Activated CD4-positive, CD25-positive, alpha-beta regulatory T cell (primary cell): ENCODE measurements at places on chromosomes 2 and 18.

DNA sequence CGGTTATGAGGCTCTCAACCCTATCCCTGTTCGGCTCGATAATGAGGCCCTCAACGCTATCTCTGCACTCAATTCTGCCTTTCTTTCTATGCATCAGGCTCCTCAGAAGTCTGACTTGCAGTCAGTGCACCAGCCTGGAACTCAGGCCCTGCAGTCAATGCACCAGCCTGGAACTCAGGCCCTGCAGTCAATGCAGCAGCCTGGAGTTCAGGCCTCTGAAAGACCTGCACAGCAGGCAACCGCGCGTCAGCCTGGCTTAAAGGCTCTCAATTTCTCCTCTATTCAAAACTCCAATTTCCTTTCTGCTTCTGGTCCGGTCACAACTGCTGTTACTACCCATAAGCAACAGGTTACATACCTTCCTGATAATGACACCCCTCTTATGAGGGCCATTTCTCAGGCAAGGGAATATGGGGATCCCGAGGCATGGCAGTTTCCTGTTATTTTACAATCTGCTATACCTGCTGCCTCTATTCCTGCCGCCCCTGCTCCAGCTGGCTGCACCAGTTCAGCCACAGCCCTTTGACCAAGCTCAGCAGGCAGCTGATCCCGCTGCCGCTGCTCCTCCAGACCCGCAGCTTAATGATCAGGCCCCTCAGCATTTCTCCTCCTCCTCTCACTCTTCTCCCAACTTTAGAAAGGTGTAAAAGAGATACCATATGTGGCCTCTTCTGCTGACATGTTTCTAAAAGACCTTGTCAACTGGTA, 933.6 kb upstream of the FANCL start:
- DNase-seq: no peak

DNA sequence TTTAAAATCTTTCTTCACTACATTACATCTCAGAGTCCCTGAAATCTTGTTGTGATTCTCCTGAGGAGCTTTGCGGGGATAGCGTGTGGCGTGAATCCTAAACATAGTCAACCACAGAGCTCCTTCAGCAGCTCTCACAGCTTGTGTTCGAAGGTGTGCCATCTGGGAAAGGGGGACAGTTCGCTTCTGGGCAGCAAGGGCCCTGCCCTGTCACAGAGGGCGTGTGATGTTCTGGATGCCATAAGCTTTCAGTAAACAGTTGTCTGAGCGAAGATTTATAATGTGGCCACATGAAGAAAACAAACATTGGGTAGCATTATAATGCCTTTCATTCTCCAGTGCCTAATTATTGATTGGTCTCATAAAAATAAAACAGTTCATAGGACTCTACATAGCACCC, 172.5 kb downstream of the MYO1B start:
- no peak for DNase-seq

GRCh38 chr2:75324141-75324540, 124.8 kb upstream of the TACR1 start:
- no peak for DNase-seq

GRCh38 chr18:25896178-25896780, 194.1 kb downstream of the SS18 start:
- DNase-seq: no peak

DNA sequence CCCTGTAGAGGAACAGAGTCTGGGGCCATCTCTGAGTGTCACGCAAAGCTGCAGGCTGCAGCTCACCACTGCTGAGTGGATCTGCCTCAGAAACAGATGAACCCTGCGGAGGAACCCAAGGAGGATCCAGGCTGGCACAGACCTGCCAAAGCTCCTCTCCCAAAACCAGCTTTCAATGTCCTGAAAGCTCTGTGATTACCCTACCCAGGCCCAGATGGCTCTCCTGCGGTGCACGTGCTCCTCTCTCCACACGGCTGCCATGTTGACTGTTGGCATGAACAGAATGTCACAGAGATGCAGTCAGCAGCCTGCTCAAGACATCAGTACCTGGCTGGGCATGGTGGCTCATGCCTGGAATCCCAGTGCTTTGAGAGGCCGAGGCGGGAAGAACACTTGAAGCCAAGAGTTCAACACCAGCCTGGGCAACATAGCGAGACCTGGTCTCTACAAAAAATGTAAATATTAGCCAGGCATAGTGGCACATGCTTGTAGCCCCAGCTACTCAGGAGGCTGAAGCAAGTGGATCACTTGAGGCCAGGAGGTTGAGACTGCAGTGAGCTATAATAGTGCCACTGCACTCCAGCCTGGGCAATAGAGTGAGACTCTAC, 216.8 kb downstream of the MGAT5 start:
- no peak for DNase-seq

- DNase-seq: no peak
These were observed 119.9 kb upstream of the CAB39 start for GRCh38 chr2:230592775-230593174.

- DNase-seq: no peak
These were observed 142.2 kb downstream of the PKP4 start for GRCh38 chr2:158598862-158599517.

DNA sequence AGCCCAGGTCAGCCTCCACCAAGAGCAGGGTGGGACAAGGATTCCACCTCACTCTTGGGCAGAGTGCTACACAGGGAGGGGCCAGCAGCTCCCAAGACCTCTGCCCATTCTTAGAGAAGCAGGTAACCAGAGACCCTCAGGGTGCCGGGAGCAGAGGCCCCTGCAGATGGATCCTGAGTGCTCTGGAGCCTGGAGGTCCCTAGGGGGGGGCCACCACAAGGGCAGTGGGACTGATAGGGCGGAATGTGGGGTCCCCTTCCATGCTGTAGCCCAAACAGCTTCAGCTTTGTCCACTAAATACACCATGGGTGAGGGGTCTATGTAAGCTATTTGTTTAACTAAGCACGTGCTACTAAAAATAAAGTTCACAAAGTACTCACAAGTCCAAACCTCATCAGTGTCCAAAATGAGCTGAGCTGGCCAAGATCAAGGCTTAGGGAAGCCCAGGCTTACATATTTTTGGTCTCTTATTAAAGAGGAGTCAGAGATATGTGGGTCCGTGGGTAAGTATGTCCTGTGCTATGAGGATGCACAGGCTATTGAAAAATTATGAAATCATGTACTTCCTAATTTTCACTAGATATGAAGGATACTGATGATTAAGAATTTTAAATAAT, 21.5 kb upstream of the GPC1 start:
- no peak for DNase-seq

- no peak for DNase-seq
These were observed 54.7 kb downstream of the DTNB start for GRCh38 chr2:25618676-25619075.

- DNase-seq: no peak
These were observed 286.2 kb upstream of the VRK2 start for GRCh38 chr2:57760381-57760801.

DNA sequence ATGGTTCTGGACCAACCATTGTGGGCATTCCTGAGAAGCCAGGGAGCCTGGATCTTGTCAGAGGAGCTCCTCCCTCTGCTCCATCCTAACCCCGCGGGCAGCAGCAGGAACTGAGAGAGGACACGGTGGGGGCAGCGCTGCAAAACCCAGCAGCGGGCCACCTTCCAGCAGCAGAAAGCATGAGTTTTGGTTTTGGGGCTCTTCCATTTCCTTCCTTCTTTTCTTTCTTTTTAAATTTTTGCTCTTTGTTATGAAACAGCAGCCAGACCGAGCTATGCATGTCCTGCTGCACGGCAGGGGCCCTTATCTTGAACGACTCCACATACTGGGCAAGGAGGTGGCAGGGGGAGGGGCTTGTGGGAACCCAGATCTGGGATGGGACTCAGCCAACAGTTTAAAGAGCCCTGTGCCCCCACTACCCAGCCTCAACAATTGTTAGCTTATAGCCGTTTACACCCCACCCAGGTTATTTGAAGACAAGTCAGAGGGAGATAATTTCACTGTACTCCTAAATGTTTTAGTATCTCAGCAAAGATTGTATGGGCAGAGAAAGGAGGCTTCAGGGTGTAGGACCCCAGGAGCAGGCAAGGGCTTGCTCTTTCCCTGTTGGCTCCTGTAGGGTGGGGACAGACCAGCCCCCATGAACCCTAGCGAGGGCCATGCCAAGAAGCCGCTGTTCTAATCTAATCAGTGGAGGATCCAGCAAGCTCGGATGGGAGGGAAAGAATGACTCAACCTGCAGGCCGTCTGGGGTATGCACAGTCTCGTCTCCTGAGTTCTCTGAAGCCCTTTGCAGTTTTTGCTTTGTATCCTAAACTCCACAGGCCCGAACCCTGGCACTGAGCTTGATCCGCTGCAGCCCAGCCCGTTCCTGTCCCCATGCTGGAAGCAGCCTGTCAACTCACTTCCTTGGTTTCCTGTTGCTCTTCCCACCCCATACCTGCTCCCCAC, 75.3 kb downstream of the LRRFIP1 start:
- DNase-seq: no peak

DNA sequence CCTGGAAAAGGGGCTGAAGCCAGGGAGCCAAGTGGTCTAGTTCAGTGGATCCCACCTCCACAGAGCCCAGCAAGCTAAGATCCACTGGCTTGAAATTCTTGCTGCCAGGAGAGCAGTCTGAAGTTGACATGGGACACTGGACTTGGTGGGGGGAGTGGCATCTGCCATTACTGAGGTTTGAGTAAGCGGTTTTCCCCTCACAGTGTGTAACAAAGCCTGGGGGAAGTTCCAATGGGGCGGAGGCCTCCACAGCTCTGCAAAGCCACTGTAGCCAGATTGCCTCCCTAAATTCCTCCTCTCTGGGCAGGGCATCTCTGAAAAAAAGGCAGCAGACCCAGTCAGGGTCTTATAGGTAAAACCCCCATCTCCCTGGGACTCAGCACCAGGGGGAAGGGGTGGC, 144.4 kb downstream of the PTPRM start:
- no peak for DNase-seq

DNA sequence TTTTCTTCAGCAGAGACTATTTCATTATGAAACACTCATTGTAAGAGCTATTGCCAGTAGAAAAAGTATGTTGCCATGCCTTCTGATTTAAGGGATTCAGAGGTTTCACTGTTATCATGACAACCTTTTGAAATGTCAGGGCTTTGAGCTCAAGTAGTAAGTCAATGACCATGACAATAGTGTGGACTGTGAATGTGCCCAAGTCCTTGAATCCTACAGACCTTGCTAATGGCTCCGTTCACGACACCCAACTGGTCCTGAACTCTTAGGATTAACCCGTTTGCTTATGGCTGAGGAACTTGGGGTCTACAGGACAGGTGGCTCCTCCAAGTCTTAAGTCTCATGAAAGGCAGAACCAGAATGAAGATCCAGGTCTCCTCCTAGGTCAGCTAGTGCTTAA, 17.6 kb upstream of the KIDINS220 start:
- no peak for DNase-seq

DNA sequence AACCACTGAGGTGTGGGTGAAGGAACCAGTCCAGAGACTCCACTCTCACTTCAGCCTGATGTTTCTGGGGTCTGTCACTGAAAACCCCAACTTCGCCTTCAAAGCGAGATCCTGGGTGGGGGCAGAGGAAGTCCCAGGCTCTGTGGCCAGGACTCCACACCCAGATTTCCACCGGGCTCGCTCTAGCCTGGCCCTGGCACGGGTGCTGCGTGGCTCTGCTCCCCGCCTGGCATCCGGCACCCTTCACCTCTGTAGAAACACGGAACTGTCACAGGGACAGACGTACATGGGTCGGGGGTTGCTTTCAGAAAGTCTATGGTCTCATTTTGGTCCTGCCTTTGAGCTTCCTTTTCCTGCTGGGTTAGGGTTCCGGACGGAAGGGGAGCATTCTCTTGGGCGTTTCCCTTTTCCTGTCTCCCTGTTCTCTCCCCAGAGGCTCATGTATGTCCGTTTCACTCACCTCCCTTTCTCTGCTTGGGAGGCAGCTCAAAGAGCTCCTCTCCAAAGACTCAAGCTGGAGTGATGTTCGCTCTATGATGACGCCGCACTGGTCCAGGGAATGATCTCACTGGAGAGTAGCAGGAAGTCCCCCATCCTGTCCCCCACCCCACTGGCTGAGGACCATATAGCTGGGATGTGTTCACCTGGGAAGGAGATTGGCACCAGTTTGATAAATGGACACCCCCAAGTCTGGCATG, 41.5 kb downstream of the ODC1 start:
- DNase-seq: no peak

GRCh38 chr2:29182920-29183319, 67.7 kb downstream of the CLIP4 start:
- DNase-seq: no peak

- no peak for DNase-seq
These were observed 90.6 kb upstream of the WDR75 start for GRCh38 chr2:189350540-189351209.

DNA sequence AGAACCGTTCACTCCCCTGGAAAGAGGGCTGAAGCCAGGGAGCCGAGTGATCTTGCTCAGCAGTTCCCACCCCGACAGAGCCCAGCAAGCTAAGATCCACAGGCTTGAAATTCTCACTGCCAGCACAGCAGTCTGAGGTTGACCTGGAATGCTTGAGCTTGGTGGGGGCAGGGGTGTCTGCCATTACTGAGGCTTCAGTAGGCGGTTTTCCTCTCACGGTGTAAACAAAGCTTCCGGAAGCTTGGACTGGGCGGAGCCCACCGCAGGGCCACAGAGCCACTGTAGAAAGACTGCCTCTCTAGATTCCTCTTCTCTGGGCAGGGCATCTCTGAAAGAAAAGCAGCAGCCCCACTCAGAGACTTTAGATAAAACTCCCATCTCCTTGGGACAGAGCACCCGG, 180.8 kb downstream of the WDR7 start:
- no peak for DNase-seq

- no peak for DNase-seq
These were observed 64.5 kb downstream of the TACR1 start for GRCh38 chr2:75134860-75135259.

DNA sequence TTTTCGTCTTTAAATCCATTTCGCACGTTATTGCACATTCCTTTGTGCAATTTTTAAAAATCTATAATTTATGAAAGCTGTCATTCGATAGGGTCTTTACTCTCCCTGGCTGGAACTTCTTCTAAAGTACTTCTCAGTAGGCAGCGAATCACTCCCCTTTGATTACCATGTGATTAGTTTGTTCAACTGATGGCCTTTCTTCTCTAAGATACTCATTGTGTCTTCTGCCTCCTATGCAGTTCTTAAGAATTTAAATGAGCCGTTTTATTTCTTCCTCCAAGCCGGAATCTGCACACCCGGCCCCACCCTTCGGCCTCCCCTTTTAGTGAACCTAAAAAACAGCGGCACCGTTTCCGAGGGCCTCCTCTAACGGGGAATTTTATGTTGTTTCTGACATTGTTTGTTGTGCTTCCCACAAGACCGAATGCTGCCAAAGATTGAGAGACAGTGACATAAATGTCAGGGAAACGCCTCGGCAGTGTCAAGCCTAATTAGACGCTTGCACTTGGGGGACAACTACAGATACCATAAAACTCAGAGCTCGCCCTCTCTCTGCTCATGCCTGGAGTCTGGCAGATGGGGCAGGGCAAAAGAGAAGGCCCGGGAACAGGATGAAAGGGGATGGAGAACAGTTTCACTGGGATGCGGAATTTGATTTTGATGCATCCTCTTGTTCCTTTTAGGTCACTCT, 255.3 kb downstream of the BCL11A start:
- no peak for DNase-seq
